B cell (primary cell): ENCODE measurements at places on chromosomes 7 and 10.

DNA sequence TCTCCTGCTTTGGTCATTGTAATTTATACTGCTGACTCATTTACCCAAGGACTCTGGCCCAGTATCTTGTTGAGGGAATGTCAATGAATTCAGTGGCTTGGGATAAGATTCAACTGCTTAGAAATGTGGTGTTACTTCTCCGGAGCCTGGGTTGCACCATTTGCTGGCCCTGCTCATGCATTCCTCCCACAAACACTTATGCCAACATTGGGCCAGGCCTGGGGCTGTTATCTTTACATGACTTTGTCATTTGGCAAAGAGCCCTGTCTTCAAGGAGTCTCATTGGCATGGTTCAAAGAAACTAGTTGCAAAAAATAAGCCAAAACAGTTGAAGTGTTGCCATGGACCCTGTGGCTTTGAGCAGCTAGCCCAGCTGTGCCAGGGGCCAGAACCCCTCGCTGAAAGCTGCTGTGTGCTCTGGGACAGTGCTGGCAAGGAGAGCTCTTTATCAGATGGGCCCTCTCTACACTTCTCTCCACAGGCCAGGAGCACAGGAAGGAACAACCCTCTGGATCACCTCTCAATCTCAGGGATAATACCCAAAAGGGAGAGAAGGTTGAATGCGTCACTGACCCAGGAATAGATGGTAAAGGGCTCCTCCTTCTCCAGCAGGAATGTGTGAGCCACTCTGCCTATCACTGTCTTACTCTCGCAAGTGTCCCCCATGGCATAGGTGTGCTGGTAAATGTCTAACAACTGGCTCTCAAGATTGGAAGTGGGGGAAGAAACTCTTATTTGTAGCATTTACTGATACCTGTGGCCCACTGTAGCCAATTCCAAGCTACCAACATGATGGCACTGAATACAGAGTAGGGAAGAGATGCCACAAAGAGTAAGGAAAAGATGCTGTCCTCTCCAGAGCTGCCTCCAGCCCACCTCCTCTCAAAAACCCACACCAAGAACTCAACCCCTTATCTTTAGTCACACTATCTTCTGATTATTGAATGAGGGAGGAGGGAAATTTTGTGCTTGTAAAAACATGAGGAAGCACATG is 23.5 kb upstream of the PDE1C start:
- no peak for DNase-seq

DNA sequence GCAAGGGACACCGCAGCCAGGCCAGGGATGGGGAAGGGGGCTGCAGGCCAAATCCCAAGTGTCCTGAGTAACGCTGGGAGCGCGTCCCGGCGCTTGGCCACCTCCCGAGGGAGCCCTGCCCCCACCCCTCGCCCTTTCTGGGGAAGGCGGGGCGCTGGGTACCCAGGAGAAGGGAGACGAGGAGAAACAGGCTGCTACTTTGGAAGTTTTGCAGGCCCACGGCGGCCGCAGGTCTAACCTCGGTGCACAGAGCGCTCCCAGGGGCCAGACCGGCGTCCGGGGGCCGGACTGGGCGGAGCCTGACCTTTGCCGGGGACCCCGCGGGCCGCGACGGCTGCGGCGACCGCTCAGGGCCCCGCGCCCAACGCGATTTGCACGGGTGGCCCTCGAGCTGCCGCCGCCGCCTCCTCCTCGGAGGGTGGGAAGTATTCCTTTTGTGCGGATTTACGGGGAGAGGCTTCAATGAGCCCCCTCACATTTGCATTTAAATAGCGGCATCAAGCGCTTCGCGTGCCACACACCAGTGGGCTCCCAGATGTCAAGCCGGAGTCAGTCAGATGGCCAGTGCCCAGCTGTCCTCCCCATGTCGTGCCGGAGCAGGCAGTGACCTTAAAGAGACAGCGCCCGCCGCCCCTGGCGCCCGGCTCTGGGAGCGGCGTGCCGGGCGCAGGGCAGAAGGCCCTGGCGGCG is 3.0 kb upstream of the EBF3 start:
- peak; percentile 15 for DNase-seq

- DNase-seq = no peak
Measured at GRCh38 chr10:26950934-26951333, 90.2 kb upstream of the ABI1 start.

GRCh38 chr7:30575910-30576309 is 18.8 kb upstream of the GARS1 start:
- DNase-seq = no peak

GRCh38 chr7:132103718-132104117 is 472.6 kb downstream of the PLXNA4 start:
- DNase-seq = no peak

GRCh38 chr7:92833766-92834506 is 2.4 kb downstream of the CDK6 start:
- peak; percentile 82 for DNase-seq

DNA sequence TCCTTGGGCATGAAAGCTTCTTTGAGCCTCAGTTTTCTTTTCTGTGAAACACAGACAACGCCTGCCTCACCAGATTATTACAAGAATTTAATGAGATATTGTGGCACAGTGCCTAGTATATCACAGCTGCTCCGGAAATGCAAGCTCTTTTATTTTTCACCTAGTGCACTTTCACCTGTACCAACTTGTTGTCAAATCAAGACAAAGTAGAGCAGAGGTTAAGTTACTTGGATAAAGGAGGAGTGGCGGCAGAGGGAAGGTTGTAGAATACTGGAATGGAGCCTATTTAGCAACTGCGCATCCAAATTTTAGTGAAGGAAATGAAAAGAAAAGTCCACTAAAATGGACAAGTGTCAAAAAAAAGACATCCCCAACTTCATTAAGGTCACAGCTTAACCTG is 54.9 kb upstream of the RHOBTB1 start:
- no peak for DNase-seq

DNA sequence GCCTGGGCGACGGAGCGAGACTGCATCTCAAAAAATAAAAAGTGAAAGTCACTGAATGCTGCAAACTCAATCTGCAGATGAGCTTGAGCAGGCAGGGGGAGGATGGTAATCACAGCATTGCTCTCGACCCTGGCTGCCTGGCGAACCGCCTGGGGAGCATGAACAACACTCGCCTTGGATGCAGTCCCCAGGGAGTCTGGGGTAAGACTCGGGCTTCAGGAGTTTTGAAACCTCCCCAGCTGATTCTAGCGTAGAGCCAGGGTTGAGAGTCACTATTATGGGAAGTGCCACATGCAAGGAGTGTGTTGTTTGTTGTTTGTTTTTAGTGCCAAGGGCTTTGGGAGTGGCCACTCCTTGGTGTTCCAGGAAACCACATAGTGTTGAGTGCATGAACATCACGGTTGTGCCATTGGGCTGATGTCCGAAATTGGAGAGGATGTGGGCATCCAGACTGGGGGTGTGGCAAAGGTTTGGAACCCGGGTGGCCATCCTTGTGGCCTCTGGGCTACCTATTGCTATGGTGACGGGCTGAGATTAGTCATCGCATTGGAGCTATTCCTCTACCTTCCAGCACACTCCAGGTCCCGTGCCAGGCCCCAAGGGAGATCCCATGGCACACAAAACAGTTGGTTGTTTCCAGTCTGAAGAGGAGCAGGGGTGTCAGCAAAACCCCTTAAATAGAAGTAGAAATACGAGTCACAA is 92.6 kb downstream of the RGS10 start:
- DNase-seq = peak; percentile 40

GRCh38 chr7:74412056-74412455 is 41.6 kb upstream of the GTF2IRD1 start:
- no peak for DNase-seq

DNA sequence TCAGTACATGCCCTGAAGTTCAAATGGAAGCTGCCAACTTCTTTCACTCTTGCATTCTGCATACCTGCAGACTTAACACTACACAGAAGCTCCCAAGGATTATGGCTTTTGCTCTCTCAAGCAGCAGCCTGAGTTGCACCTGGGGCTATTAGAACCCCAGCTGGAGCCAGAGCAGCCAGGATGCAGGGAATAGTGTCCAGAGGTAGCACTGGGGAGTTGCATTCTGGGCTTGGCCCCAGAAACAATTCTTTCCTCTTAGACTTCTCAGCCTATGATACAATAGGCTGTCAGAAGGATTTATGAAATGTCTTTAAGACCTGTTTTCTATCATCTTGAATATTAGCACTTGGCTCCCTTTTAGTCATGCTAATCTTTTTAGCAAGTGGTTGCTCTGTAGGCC is 886.7 kb upstream of the GHITM start:
- no peak for DNase-seq

- no peak for DNase-seq
Measured at GRCh38 chr7:131096267-131096927, 231.3 kb upstream of the MKLN1 start.

DNA sequence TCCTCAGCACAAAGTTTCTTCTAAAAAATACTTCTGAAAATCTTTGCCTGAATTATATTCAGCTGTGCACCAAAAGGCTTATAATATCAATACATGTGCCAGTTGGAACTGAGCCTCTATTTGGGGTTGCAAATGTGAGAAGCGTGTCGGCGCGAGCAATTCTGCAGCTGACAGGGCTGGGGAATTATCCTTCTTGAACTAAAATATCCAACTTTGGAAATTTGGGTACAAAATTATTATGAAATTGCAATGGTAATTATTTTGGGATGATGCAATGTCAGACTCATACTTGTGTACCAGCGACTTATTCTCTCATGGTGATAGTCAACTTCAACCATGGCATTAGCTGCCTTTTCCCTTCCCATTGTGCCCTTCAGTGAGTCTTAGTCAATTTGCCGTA is 507.0 kb upstream of the KLF6 start:
- no peak for DNase-seq

- no peak for DNase-seq
Measured at GRCh38 chr10:51879238-51879637, 179.8 kb upstream of the CSTF2T start.

DNA sequence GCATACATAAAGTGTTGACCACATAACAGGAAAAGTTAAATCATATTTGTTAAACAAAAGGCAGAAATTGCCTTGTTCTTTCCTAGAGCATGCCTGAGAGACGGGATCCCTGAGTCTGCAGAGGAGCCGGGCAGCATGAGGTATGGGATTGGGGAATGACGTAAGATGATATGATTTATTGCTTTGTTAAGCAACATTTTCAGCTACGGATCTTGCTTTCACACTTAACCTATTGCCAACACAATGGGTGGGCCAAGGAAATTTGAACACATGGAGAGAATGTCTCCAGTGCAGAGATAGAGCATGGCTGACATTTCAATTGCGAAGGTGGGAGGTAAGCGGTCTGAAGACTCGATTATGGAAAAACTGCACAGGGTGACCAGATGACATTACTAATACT is 76.7 kb downstream of the EMX2 start:
- DNase-seq = no peak

- no peak for DNase-seq
Measured at GRCh38 chr7:135209225-135209834, 2.0 kb downstream of the WDR91 start.

GRCh38 chr10:70964245-70964644 is 75.9 kb upstream of the PCBD1 start:
- DNase-seq = no peak

DNA sequence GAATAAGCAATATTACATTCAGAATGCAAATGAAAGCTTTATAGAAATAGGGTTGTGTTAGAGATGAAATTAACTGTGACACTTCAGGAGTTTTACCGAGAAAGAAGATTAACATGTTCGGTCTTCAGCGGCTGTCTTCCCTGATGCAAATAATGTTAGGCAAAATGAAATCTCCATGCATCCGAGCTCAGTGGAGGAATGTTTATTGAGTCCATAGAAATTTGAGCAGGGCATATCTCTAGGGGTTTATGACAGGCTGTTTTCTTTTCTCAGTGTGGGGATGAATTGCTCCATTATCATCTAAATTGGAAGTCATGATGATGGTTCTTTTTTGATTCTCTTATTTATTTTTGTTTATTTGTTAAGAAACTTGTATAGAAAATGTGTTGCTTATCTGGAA is 31.7 kb downstream of the DYNC1I1 start:
- no peak for DNase-seq

GRCh38 chr7:48426966-48427555 is 255.8 kb downstream of the ABCA13 start:
- no peak for DNase-seq

DNA sequence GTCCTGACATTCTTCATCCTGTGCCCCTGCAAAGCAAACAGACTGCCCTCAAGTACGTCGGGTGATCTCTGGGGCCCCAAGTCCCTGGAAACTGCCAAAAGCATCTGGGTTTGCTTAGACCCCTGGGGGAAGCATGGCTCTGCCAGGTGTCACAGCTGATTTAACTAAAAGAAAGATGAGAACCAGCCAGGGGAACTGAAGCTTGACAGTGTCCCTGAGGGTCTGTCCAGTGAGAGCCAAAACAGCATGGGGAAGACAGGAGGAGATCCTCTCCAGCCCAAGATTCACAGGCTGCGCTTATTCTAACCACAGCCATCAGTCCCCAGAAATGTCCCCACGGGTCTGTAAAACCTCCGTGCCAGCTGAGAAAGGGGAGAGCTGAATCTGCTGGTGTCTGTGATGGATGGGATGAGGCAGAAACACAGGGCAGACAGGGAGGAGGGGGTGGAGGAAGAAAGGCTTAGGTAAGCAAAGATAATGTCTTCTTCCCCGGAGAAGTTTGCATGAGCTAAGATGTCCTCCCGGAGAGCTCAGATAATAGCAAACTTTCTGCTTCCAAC is 21.3 kb downstream of the CCDC3 start:
- DNase-seq = no peak

DNA sequence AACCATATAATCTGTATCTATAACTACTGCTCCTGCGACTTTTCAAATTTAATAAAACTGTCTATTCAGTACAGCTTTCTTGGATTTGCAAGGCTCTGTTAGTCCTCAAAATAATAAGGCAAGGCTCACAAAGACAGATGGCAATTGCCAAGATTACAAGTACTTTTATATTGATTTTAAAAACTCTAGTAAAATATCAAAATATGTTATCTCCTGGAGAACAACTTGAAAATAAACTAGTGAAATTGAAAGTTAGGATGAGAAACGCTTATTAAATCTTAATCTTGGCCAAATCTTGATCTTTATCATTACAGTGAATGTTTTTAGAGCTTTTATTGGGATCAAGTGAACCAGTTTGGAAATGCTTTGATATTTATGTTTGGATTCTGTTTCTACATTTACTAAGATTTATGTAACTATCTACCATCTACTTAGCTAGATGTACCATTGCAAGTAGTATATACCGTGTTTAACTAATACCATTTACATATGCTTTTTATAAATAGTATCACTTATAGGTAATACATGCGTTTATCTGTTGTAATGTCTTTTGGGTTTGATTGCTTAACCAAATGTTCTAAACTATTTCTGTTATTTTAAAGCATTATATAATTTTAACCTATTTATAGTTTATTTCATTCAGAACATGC is 70.0 kb downstream of the CABCOCO1 start:
- no peak for DNase-seq

DNA sequence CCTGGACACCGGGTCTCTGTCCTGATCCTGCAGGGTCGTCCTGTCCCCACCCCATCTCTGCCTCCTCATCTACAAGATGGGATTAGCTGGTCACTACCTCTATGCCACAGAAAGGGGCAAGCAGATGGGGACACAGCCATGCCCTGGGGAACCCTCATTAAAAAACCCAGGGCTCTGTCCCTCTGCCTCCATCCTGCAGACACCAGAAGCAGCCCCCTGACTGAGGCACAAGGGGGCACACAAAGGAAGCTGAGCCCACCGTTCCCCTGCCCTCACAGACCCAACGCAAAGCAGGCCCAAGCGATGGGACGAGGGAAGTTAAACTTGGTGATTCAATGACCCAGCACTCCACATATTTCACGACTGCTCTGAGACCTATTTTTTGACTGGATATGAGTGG is 142.4 kb downstream of the TCERG1L start:
- DNase-seq = no peak

- no peak for DNase-seq
Measured at GRCh38 chr7:73679709-73680108, 3.5 kb downstream of the DNAJC30 start.
